8988T (cell line): ENCODE measurements at places on chromosomes 1 and 21.
A peak's percentile ranks its signal among the peaks of the same experiment; 100 is the strongest.

- DNase-seq = no peak
Observed at GRCh38 chr1:47231301-47232186, 481 bp downstream of the TAL1 start.

DNA sequence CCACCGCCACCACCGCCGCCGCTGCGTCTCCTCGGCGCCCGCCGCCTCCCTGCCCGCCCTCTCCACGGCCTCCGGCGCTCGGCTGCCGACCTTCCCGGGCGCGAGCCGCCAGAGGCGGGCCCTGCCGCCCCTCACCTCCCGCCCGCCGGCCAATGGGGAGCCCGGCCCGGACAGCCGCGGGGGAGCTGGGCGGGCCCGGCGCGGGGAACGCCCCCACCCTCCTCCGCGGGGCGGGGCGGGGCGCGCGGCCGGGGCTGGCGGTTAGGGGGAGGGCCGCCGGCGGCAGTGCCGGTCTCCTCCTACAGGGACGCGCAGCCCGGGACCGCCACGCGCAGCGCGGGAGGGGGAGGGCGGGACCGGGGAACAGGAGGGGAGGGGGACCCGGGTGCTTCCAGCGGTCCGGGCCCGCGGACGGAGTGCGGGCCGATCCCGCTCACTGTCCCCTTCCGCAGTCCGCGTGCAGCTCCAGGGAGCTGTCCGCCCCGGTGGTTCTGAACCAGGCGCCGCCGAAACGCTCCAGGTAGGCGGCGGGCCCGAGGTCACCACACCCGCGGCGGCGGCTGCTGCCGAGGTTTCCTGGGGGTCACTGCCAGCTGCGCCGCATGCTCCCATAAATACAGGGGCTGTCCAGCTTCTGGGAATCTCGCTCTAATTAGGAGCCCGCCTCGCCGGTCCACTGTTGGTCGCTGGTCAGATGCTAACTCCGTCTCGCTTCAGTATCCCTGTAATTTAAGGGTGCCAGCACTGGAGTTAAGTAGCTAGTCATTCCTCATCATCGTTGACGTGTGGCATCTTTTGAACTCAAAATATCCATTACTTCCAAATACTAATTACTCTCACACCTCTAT lies at the start of gene PGBD5:
TSS of gene PGBD5 (minus strand) at position 87 of the 848 bp plus-strand sequence. CDS start 404 bp downstream, outside the sequence.
- peak; percentile 89 for DNase-seq

- no peak for DNase-seq
Observed at GRCh38 chr1:117413412-117413811, 46.2 kb downstream of the MAN1A2 start.

- DNase-seq = no peak
Observed at GRCh38 chr1:208476846-208477170, 232.6 kb upstream of the PLXNA2 start.

DNA sequence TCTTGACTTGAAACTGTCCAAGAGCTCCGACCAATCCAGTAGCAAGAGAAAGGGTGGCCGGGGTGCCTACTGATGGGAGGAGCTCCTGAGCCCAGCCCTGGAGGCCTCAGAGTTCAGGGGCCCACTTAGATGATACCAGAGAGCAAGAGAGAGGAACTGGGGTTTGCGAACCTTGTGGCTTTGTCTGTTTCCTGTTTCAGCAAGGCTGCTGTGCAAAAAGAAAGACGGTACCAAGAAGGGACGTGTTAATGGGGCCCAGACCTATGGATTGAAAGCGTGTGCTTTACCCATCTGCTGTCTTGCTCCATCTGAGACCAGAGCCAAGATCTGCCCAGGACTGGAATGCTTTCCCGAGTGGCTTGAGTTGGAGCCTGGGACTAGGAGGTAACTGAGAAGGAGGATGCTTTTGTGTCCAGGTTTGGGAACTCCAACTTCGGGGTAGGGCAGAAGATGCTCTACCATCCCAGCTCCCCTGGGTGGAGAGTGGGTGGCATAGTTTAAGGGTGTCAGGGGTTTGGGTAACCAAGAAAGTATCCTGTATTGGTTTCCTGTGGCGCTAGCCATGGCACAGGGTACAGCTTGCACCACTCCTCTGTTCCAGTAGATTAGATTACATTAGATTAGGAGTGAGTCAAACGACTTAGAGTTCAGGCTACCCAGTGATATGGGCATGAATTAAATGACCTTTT lies at the start of gene TRAF3IP3:
TSS of gene TRAF3IP3 (plus strand) at position 128 of the 689 bp plus-strand sequence. CDS start 3,987 bp downstream, outside the sequence.
- DNase-seq = no peak

DNA sequence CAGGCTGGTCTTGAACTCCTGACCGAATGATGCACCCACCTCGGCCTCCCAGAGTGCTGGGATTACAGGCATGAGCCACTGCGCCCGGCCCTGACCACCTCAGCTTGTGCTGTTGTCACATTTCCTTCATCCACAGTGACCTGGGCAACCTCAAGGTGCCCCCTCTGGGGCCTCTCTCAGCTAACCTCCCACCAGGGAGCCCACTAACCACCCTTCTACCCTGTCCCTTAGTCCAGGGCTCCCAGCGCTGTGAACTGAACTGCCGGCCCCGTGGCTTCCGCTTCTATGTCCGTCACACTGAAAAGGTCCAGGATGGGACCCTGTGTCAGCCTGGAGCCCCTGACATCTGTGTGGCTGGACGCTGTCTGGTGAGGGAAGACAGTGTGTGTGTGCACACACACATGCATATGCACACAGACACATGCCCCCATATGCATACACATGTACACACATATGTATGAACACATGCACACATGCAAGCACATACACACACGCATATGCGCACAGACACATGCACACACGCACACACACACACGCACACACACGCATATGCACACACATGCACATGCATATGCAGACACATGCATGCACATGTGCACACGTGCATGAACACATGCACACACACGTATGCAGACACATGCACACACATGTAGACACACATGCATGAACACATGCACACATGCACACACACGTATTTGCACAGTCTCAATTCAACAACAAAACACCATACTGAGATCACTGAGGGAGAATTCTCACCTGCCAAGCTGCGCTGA lies 6.2 kb downstream of the ADAMTSL4 start:
- no peak for DNase-seq

DNA sequence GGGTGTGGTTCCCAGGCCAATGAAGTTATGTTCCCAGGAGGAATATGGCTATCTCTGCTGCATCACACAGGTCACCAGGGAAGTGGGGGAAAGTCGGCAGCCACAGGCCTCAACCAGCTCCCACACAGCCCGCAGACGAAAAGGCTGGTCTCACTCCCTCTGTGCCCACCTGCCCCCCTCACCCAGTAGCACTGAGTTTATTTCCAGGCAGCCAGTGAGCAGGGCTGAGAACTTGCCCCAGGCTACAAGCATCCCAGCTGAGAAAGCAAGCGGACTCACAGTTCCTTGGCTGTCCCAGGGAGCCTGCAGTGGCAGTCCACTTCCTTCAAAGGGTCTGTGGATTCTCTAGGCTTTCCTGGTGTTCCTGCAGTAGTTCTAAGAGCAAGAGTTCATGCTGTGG lies 68.9 kb downstream of the SLC5A9 start:
- no peak for DNase-seq

DNA sequence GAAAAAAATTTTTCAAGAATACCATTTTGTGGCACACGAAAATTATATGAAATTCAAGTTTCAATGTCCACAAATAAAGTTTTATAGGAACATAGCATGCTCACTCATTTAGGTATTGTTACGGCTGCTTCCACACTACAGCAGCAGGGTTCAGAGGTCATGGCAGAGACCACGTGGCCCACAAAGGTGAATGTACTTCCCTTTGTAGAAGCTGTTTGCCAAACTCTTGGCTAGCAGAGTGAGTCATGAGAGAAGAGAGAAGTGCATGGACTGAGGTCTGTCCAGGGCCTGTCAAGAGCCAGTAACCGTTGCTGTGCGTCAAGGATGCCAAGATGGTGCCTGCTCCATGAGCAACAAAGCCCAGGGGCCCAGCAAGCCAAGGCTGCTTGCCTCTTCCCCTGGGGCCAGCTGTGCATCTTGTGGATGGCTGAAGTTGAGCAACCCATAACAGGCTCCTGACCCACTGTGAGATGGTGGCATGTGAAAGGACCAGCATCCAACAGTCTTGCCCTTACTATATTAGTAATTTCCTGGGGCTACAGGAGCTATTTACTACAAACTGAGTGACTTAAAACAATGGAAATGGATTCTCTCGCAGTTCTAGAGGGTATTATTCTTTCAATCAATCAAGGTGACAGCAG lies 64.8 kb upstream of the ATP5PO start:
- no peak for DNase-seq

DNA sequence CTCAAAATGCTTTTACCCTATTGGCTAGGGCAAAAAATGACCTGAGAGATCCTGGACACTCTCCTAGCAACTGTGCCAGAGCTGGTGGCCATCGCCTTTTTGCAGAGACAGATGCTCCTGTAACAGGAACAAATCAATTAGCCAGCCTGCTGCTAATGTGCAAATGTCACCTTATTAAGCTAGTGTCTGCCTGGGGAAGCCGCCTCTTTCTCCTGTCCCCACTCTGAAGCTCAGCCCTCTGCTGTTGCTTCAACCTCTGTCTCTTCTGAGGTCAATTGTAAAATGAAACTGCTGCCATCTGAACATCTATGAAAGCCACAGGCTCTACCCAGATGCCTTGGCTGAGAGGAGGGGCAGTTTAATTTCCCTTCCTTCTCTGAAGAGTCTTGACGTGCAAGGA lies 85.5 kb upstream of the CACNA1E start:
- DNase-seq = no peak

DNA sequence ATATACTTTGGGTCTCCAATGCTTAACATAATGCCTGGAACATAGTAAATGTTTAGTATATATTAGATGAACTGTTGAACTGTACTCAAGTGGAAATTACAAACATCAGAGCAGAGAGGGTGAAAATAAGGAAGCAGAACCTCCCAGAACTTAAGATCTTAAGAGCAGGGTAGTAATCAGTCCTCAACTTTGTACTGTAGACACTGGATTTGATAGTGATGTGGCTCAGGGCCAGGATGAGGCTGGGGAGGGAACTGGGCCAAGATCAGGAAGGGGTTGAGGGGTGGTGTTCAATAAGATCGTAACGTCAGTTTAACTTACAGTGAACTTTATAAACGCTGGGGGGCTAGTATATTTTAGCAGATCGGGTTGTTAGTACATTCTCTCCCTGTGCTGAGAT lies 15.4 kb downstream of the MPZL1 start:
- no peak for DNase-seq

DNA sequence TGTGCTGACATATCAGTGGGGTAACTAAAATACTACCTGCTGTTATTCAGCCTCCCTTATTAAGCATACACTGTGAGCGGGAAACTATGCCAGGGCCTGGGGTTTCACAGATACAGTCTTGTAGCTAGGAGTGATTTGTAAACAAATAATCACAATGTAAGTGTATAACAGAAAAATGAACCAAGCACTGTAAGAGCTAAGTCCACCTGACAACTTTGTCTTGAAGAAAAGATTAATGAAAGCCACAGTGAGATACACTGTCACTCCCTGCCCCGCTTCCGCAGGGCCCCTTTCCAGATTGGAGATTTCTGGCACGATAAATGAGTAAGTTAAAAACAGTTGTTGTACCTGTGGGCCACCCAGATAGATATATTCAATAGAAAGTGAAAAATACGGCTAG lies 4.8 kb downstream of the RCAN3 start:
- no peak for DNase-seq

DNA sequence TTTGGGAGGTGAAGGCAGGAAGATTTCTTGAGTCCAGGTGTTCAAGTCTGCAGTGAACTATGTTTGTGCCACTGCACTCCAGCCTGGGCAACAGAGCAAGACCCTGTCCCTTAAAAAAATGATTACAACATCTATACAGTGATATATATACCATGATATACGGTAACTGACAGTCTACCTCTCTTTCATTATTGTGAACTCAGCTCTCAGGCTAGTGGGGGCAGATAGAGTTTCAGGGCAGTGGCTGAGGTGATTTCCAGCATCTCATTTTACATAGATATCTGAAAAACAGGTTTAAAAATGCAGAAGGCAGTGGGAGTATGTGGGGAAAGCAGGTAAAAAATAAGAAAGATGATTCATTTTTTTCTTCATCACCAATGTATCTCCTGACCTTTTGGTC lies 8.1 kb upstream of the NTNG1 start:
- no peak for DNase-seq

DNA sequence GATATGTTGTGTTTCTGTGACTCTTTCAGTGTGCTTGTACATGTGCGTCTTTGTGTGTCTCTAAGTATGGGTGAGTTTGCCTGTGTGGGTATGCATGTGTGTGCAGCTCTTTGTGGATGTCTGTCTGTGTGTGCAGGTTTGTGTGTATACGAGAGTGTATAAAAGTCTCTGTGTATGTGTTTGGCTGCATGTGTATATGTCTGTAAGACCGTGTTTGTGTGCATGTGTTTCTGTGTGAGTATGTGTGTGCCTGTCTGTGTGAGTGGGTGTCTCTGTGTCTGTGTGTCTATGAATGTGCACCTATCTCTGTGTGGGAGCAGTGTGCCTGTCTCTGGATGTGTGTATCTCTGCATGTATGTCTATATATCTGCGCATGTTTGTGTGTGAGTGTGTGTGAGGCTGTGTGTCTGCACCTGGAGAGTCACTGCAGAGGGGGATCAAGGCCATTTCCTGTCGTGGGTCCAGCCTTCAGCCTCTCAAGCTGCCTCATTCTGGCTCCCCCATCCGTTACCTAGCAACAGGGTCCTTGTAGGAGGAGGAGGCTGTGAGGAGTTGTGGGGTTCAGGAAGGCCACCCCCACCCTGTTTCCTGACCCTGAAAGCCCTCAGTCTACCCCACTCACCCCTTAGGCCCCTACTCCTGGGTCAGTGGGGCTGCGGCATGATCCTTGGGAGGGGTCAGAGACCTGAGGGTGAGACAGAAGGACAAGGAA lies 10.4 kb downstream of the FGR start:
- no peak for DNase-seq

- no peak for DNase-seq
Observed at GRCh38 chr1:201475915-201476669, 7.1 kb upstream of the PHLDA3 start.

- peak; percentile 51 for DNase-seq
Observed at GRCh38 chr1:145918992-145919939, 749 bp upstream of the PEX11B start.

- DNase-seq = no peak
Observed at GRCh38 chr1:84688463-84689061, 1.7 kb downstream of the SSX2IP start.

- no peak for DNase-seq
Observed at GRCh38 chr1:174883409-174883808, 116.3 kb upstream of the CACYBP start.

DNA sequence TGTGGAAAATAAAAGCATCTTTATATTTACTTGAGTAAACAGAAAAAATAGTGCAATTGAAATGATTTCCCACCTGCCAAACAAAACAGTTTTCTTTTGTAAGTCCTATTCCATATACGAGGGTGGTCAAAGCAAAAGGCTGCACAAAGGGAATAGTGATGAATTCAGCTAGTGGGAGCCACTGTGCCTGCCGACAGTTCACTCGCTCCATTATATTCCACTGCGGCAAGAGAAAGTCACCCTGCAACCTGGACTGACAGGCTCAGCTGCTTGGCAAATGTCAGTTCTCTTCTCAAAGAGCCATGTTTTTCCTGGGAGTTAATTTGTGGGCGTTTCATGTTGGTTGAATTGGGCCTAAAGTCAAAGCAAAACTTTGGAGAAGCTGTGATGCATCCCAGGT lies 145.4 kb downstream of the LMO4 start:
- no peak for DNase-seq
